H9 (cell line): ENCODE measurements at places on chromosomes 7 and 10.
A peak's percentile ranks its signal among the peaks of the same experiment; 100 is the strongest.

- no peak for DNase-seq
These were observed 121.1 kb downstream of the MALRD1 start for GRCh38 chr10:19169684-19170083.

DNA sequence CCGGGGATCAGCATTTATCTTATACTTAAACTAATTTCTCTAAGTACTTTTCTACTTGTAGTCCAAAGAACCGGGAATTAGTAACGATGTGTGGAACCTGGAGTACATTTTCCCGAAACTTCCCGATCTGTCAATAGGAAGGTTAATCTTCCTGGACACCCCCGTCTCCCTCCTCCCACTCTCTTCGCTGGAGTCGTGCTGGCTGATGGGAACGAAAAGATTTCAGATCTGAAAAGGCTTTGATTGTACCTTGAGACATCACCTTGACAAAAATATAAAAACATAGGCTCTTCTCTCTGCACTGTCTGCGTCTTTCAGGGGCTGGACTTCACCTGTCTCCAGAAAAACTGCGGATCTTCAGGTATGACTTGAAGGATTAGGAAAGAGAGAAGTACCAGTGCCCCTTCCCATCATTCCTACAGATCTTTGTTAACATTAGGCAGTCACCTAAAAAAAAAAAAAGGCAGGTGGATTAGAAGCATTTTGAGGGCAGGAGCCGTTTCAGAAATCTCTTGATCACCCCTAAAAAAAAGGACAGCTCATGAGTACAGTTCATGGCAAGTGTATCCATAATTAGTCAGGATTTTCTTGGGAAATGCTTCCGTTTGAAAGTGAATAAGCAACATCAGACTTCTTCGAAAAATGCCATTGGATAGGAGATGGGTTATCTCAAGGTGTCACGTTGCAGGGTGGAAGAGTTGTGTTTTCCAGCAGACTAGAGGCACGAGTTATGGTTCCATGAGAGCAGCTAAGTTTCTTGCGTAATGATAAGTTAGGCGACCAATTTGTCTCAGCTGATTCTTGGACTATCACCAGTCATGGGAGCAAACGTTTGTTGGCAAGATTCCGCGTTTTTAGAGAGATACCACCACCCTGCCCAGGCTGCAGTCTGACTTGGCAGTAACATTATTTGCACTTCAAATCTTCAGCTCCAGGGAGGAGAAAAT, 7.8 kb upstream of the BAMBI start:
- DNase-seq: no peak

GRCh38 chr10:77560471-77560870, 77.1 kb downstream of the KCNMA1 start:
- DNase-seq: no peak

- DNase-seq: peak; percentile 87
These were observed 51.3 kb upstream of the GPR26 start for GRCh38 chr10:123614888-123615287.

GRCh38 chr10:67784474-67784873, 53.5 kb downstream of the DNAJC12 start:
- no peak for DNase-seq
